Stimulated activated CD4-positive, alpha-beta T cell treated with anti-CD3 and anti-CD28 coated beads, Interleukin-15, amount 100 ng/mL, for 1 hour (primary cell): ENCODE measurements at places on chromosomes 13 and 19.
A peak's percentile ranks its signal among the peaks of the same experiment; 100 is the strongest.

DNA sequence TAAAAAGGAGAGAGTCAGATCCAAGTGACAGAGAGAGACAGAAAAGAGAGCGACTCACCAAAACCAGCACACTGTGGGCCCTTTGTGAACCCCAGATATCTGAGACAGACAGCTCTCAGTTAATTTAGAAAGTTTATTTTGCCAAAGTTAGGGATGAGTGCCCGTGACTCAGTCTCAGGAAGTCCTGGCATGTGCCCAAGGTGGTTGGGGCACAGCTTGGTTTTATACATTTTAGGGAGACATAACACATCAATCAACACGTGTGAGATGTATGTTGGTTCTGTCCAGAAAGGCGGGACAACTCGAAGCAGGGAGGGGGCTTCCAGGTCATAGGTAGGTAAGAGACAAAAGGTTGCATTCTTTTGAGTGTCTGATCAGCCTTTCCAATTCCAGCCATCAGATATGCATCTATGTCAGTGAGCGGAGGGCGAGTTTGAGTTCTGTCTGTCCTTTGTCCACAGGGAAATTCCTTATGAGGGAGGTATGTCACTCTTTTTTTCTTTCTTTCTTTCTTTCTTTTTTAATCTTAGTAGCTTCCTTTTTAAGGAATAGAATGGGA lies 37.2 kb upstream of the ATP11A start:
- no peak for DNase-seq

GRCh38 chr13:27076421-27076820 lies 95.2 kb downstream of the USP12 start:
- no peak for DNase-seq

GRCh38 chr19:48363500-48363809 lies 285 bp downstream of the TMEM143 start:
- no peak for DNase-seq

DNA sequence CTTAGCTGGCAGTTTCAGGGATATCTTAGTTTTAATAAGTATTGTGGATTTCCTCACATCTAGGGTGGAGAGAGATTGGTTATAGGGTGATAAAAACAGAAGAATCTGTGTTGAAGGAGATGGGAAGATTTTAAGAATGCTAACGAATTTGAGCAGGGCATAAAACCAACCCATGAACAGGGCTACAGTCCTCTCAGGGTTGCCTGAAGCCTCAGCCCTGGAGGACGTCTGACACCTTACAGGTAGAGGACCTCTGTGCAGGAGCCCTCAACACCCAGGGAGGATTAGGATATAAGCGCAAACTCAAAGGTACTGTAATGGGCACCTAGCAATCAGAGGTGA lies 461 bp upstream of the WASF3 start:
- no peak for DNase-seq

DNA sequence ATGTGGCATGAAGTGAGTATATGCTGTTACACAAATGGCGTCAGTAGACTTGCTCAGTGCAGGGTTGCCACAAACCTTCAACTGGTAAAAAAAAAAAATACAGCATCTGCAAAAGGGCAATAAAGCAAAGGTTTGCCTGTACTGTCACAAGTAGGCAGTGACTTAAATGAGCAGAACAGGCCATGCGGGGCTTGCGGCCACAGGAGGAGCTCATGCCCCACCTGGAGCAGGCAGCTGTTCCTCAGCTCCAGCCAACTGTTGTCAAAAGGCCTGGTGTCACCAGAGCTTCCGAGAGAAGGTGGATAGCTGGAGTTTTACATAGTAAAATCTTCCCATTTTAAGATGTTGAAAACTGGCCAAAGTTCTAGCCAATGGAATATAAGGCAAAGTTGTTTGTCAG lies 7.7 kb downstream of the ATP7B start:
- no peak for DNase-seq

GRCh38 chr19:33686687-33687480 lies 65.1 kb downstream of the CHST8 start:
- DNase-seq, result no peak

DNA sequence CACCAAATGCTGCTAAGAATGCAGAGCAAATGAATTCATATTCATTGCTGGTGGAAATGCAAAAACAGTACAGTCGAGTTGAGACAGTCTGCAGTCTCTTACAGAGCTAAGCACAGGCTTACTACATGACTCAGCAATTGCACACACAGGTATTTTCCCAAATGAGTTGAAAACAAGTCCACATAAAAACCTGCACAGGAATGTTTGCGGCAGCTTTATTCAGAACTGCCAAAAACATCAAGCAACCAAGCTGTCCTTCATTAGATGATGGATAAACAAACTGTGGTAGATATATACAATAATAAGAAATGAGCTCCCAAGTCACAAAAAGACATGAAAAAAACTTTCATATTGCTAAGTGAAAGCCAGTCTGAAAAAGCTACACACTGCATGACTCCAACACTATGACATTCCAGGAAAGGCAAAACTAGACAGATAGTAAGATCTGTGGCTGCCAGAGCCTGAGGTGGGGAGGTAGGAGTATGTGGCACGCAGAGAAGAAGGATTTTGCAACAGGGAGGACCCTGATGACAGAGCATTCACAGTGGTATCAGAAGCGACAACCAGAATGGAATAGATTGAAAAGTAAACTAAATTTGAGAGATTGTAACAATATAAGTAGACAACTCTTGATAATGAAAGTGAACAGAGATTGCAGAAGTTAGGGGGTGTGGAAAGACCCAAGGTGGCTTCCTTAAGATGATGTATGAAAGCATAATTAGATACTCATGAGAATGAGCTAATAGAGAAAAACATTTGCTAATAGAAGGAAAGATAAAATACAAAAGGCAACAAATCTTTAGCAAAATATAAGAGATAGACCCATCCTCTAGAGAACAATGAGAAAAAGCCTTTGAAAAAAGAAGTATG lies 52.7 kb downstream of the TSC22D1 start:
- DNase-seq, result no peak

- DNase-seq, result no peak
Measured at GRCh38 chr13:22789027-22789593, 391.7 kb upstream of the SGCG start.

DNA sequence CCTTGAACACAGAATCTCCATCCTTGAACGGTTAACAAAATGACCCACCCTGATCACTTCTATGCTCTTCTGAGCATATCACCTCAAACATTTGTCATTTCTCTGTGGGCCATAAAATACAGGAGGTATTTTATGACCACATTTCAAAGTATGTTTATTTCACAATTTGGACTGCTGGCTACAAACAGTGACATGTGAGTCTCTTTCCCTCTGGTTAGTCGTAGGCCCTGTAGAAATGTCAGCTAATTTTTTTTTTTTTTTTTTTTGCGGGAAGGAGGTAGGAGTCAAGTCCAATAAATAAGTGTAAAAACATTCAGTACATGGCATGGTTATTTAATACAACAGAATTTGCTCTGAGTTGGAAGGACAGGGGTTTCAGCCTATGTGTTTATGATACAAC lies 70.7 kb downstream of the FOXO1 start:
- DNase-seq, result no peak

GRCh38 chr13:97431171-97431764 lies 2.7 kb upstream of the RAP2A start:
- no peak for DNase-seq

DNA sequence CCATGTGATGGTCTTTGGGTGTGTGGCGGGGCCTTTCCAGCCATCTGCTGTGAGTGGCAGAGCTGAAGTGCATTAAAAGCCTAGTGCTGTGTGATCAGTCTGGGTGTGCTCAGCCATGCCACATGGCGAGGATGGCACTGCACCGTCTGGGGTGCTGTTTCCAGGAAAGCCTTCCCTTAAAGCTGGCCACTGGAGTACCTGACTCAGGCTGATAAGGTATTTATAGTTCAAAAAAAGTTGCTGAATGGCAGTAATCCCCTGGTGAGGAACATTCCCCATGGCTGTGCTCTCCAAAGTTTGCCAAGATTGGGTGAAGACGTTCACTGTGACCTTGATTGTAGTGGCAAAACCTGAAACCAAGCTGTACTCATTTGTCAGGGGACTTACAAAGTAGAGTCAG lies 6.0 kb downstream of the GPI start:
- DNase-seq, result no peak

- DNase-seq, result no peak
Measured at GRCh38 chr13:93398167-93399035, 171.8 kb downstream of the GPC6 start.

- peak; percentile 95 for DNase-seq
Measured at GRCh38 chr19:1490311-1491113, at the start of gene PCSK4. Gene PCSK4, minus strand, starts transcription at chr19:1490350. Its CDS starts 4 bp downstream, at chr19:1490346.

DNA sequence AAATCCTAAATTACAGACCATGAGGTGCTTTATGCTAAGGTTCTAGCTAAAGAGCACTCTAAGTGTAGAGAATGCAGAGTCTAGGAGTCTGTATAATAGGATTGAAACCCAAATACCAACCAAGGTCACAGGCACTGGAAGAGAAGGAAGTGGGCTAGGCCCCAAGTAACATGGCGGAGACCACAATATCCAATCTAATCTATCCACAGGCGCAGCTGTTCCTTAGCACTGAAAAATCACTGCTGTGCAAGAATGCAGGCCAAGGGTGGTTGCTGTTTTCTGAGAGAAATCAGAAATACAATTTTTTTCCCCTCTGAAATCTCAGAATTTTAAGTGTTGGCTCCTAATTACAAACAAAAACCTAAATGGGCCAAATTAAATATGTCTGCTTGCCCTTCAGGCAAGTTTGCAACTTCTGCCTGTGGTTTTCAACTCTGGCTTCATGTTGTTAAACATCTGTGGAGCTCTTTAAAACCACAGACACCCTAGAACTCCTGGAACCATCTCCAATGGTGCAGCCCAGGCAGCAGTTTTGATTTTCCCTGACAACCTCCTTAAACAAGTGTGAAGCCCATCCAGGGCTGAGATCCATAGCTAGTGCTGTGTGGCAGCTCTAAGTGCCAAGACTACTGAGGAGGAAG lies 6.1 kb downstream of the RANBP3 start:
- DNase-seq, result no peak

- no peak for DNase-seq
Measured at GRCh38 chr19:3976495-3977241, 5.8 kb upstream of the DAPK3 start.

- DNase-seq, result no peak
Measured at GRCh38 chr19:7909471-7910067, 5.1 kb upstream of the TGFBR3L start.

GRCh38 chr13:81295177-81295576 lies 954.3 kb upstream of the SPRY2 start:
- DNase-seq, result no peak

- DNase-seq, result no peak
Measured at GRCh38 chr13:42477596-42478190, 96.3 kb upstream of the TNFSF11 start.

DNA sequence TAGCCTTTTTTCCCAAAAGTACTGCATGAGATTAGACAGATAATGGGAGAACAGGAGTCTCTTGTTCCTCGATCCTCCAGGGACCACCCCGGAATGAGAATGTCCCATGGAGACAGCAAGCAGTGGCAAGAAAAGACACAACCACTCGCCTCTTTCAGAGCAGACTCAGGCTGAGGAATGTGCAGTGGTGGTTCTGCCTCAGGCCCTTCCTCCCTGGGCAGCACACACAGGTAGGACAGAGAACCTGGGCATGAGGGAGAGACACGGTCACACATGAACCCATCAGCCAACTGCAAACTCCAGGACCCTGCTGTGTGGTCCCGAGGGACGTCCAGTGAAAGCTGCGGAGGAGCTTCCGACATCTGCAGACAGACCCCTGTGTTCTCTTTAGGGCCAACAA lies 31.0 kb downstream of the CRYL1 start:
- DNase-seq, result no peak

DNA sequence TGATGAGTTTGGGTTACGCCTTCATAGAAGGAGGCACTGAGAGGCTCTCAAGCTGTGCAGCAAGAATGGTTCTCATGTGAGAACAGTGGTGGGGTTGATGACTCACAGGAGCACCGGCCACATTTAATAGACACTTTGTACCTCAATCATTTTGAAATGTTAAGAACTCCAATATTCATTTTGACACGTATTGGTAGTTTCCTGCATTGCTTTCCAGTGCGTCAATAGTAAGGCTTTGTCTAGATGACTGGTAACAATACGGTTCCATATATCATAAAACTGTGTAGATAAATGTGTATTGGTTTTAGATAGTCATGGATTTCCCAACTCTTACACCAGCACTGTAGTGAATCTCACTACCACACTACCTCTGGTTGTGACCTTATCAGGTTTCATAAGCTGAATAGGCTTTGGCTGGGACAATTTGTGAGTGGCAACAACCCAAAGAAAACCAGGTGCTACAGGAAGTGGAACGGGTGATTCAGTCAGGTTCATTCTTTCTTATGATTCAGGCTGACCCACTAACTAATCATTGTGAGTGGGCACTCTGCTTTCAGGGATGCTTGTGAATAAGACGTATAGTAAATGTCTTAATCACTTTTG lies 362.6 kb downstream of the KLF5 start:
- DNase-seq, result no peak

DNA sequence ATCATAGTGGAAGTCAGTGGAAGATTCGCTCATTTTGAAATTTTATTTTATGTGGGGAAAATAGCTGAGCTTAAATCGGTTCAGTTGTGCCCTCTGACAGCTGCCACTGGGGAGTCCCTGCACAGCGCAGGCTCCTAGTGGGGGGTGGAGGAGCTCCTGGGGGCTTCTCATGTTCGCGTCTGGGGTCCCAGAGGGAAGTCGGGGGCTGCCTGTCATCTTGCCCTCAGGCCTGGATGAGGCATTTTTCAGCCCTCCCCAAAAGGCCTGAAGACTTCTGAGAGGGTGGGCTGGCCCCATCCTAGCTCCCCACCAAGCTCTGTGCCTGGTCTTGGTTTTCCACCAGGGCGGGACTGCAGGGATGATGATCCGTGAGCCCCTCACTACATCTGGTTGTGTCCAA lies 82.1 kb downstream of the CHST8 start:
- no peak for DNase-seq

DNA sequence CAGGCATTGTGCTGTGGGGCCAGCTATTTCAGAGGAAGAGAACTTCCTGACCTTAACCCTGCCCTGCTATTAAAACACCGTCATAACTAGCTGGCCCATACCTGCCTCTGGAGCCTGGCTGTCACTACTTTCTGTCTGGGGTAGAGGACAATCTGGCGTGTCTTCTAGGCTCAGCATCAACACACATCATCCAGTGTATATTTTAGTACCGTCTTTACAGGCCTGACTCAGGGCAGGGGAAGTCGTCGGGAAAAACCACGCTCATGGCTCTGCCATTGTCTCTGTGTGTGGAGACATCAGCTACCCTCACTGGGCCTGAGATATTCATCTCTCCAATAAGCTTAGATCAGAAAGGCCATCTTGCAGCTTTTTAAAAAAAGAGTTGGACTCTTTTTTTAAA lies 151.1 kb downstream of the KATNAL1 start:
- no peak for DNase-seq

- no peak for DNase-seq
Measured at GRCh38 chr13:29434217-29434945, 161.1 kb downstream of the SLC7A1 start.

- no peak for DNase-seq
Measured at GRCh38 chr13:37475966-37476365, 122.6 kb downstream of the POSTN start.

GRCh38 chr13:60662595-60662994 lies 265.6 kb downstream of the TDRD3 start:
- DNase-seq, result no peak

GRCh38 chr13:24217601-24218281 lies 57.2 kb downstream of the SPATA13 start:
- DNase-seq, result no peak
